Stimulated activated naive CD4-positive, alpha-beta T cell treated with Interleukin-2 at 50 U/mL for 16 hours (primary cell): ENCODE measurements at places on chromosomes 16 and 17.

DNA sequence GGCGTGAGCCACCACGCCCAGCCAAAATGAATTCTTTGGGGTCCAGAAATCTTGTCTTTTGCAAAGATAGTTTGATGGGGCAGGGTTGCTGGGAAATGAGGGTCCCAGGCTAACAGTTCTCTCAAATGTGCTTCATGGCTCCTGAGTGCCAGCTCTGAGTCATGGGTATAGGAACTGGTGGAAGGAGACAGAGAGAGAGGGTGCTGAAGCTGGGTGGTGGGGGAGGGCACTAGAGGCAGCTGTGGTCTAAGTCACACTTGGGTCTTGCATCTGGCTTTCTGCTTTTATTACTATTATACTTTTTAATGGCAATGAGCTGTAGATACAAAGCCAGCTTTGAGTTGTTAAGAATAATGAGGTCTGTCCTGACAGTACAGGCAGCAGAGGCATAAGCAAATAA lies 54.6 kb downstream of the PRKCA start:
- no peak for DNase-seq

- DNase-seq, result no peak
Observed at GRCh38 chr17:56047331-56047730, 105.9 kb upstream of the ANKFN1 start.

GRCh38 chr17:74011966-74012365 lies 191.5 kb upstream of the RPL38 start:
- no peak for DNase-seq

DNA sequence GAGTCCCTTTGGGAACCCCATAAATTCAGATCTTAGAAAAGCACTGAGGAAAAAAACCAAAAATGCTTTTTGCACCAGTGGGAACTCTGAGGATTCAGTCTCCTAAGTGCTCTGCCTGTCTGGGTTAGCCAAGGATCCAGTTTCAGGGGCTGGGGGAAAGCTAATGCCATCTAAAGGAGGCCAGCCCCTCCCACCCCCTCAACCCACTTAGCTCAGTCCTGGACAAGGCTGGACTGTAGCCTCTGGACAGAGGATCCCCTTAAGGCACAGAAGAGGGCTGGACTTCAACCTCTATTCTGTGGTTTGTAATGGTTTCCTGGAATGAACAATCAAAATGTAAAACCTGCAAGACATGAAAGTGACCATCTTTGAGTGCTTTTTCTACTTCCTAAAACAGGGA lies 356.1 kb upstream of the ZFHX3 start:
- no peak for DNase-seq

DNA sequence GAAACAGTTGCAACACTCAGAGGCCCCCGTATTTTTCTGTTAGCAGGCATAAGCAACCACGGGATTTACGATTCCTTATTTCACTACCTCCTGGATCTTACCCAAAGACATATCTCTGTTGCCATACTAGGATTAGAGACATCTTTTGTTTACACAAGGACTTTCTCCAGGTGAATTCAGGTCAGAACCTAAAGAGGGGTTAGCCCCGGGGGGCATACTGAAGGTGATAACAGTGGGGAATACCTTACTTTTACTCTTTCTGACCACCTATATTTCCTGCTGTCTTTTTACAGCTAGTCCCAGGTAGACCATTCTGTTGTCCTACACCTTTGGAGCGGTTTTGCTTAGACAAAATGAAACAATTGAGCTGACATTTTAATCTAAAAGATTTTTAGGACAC lies 27.9 kb upstream of the CDH8 start:
- DNase-seq, result no peak

GRCh38 chr17:7064261-7064660 lies 15.8 kb downstream of the CLEC10A start:
- DNase-seq, result no peak

- DNase-seq, result no peak
Observed at GRCh38 chr16:69436896-69437295, 12.5 kb downstream of the CYB5B start.

DNA sequence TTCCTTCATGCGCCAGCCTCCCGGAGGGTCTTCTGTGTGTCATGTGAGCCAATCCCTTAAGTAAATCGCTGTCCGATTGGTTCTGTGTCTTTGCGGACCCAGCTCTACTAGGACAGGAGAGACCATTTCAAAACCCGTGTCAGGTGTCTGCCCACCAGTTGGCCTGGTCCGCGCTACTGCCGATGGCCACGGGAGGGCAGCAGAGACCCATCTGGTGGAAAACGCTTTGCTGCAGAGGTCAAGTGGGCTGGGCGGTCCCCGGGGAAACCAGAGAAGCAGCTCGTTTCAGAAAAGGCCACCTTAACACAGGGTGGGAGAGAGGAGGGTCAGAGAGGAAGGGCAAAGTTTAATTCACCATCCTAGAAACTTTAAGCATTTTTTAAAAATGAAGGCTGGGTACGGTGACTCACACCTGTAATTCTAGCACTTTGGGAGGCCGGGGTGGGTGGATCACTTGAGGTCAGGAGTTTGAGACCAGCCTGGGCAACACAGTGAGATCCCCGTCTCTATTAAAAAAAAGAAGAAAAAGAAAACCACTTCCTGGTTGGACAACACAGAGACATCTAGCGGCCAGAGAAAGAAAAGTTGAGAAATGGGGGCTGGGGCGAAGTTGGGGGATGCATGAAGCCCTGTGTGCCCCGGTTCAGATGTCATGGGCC lies 2.8 kb upstream of the CIBAR2 start:
- peak; percentile 78 for DNase-seq

DNA sequence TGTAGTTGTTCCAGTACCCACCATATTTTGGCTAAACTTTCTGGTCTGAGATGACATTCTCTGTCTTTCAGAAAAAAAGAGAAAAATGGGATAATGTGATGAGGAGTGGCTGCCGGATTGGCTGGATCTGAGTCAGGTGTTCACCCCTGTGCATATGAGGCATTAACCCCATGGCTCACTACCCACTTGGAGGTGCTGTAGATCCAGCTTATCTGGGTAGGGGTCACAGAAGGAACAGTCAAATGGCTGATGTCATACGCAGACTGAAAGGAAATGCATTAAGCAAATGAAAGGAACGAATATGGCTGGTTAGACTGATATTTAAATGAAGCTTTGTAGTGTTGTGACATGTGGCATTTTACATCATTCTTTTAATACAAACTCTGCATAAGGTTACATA lies 17.3 kb downstream of the MAP2K6 start:
- DNase-seq, result no peak

DNA sequence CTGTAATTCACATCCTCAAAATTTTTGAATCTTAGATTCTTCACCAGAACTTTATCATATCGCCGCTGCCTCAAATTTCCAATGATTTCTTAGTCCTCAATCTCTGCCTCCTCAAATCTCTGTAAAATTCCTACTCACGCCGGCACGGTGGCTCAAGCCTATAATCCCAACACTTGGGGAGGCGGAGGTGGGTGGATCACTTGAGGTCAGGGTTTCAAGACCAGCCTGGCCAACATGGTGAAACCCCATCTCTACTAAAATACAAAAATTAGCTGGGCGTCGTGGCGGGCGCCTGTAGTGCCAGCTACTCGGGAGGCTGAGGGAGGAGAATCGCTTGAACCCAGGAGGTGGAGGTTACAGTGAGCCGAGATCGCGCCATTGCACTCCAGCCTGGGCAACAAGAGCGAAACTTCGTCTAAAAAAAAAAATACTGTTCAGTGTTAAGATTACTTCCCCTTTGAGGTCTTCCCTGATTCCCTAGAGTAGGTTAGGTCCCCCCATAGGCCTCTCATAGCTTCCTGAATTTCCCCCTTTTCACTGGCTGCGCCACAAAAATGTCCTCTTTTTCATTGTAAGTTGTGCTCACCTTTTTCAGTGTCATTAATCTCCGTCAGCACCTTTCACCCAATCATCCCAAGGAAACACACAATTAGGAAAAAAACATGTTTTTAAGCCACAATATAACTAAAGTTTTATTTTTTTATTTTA lies 919 bp upstream of the CBX1 start:
- no peak for DNase-seq

DNA sequence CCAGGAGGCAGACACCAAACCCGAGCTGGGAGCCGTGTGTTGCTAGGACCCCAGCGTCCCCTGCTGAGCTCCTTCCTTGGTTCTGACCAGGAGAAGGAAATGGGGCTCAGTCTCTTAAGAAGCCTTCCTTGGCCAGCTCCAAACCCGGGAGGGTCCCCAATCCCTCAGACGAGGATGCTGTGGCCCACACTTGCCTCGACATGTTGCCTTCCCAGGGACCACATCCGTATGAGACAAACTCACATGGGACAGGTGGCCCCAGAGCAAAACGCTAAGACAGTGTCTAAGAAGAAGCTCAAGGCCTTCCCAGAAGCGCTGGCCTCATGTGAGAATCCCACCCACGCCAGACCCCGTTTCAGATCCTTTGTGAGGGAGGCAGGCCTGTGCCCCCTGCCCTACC lies 19.8 kb downstream of the LGALS9 start:
- DNase-seq, result no peak
